ENCODE measurements at places on chromosomes 12 and 14.

DNA sequence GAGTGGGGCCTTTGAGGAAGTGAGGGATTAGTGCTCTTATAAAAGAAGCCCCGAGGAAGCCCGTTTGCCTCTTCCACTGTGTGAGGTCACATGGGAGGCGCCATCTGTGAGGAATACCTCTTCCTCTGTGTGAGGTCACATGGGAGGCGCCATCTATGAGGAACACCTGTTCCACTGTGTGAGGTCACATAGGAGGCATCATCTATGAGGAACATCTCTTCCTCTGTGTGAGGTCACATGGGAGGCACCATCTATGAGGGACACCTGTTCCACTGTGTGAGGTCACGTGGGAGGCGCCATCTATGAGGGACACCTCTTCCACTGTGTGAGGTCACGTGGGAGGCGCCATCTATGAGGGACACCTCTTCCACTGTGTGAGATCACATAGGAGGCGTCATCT lies 69.7 kb downstream of the SLC24A4 start:
- no peak for DNase-seq

DNA sequence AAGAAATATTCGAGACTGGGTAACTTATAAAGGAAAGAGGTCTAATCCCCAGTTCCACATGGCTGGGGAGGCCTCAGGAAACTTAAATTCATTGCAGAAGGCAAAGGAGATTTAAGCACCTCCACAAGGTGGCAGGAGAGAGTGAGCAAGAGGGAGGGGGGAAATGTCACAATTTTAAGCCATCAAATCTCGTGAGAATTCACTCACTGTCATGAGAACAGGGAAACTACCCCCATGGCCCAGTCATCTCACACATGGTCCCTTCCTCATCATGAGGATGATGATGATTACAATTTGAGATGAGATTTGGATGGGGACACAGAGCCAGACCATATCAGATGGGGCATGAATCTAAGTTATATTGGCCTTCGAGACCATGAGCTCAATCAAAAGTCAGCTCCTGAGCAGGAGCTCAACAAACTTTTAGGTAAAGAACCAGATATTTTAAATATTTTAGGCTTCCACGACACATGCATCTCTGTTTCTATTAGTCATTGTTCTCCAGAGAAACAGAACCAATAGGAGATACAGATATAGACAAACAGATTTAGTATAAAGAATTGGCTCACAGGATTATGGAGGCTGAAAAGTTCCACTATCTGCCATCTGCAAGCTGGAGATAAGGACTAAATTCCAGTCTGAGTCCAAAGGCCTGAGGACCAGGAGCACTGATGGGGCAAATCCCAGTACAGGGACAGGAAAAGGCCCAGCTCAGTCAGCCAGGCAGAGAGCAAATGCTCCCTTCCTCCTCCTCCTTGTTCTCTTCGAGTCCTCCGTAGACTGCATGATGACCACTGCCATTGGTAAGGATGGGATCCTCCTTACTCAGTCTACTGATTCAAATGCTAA lies 24.9 kb downstream of the DGLUCY start:
- no peak for DNase-seq

- no peak for DNase-seq
These were observed 133.8 kb upstream of the FOXN3 start for GRCh38 chr14:89550821-89551220.

- no peak for DNase-seq
These were observed 459.7 kb downstream of the BTG1 start for GRCh38 chr12:91685917-91686316.

DNA sequence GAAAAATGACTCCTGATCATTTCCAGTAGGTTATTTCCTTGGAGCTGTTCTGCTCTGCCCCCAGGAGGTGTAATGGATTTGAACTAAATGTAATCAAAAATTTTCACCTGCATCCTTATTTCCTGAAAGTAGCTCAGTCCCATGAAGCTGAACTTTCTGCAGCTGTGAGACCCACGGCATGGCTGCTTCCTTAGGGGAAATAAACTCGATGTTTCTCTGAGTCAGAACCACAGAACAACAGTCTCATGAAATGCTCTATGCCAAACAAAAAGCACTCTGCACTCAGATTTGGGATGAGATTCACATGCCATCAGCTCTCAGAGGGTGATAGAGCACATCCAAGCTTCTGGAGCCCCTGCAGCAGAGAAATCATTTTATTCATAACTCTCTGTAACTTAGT lies 224.1 kb upstream of the PLEKHG7 start:
- DNase-seq = no peak

DNA sequence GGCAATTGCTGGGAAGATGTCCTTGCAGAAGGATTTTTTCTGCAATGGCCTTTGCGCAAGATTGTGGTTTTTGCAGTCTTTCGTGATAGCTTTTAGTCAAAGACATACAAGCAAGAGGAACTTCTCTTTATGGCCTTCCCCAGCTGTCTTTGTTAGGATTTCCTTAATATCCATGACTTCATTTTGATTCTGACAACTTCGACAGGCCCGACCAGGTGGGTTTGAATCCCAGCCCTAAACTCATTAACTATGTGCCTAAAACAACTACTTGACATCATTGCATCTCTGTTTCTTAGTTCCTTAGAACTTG lies 13.3 kb upstream of the VRK1 start:
- DNase-seq = no peak

GRCh38 chr12:25659621-25660020 lies 106.5 kb upstream of the LMNTD1 start:
- no peak for DNase-seq

GRCh38 chr14:22226381-22226780 lies 362.6 kb downstream of the DAD1 start:
- no peak for DNase-seq

DNA sequence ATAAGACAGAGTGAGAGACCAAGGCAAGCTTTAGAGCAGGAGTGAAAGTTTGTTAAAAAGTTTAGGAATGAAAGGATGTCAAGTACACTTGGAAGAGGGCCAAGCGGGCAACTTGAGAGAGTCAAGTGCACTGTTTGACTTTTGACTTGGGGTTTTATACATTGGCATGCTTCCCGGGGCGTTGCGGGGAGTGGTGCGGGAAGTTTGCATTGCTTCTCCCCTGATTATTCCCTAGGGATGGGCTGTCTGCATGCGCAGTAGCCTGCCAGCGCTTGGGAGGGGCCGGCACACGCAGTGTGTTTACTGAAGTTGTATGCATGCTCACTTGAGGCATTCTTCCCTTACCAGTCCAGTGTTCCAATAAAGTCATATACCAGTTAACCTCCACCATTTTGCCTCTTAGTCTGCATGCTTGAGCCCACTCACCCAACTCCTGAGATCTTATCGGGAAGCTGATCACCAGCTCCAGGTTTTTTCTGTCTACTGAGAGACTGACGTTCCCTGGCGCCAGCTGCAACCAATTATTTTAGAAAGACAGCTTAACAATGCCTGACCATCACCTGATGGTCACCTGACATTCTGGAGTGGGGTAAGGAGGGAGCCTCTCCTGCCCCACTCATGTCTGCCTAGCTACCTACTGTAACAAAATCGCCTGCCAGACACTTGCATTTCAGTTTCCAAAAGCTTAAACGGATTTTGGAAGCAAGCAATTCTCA lies 53.2 kb downstream of the DACT1 start:
- DNase-seq = no peak

- DNase-seq = no peak
These were observed 152.6 kb upstream of the NOS1 start for GRCh38 chr12:117514016-117514415.
